ENCODE measurements at places on chromosomes 12 and 14.

DNA sequence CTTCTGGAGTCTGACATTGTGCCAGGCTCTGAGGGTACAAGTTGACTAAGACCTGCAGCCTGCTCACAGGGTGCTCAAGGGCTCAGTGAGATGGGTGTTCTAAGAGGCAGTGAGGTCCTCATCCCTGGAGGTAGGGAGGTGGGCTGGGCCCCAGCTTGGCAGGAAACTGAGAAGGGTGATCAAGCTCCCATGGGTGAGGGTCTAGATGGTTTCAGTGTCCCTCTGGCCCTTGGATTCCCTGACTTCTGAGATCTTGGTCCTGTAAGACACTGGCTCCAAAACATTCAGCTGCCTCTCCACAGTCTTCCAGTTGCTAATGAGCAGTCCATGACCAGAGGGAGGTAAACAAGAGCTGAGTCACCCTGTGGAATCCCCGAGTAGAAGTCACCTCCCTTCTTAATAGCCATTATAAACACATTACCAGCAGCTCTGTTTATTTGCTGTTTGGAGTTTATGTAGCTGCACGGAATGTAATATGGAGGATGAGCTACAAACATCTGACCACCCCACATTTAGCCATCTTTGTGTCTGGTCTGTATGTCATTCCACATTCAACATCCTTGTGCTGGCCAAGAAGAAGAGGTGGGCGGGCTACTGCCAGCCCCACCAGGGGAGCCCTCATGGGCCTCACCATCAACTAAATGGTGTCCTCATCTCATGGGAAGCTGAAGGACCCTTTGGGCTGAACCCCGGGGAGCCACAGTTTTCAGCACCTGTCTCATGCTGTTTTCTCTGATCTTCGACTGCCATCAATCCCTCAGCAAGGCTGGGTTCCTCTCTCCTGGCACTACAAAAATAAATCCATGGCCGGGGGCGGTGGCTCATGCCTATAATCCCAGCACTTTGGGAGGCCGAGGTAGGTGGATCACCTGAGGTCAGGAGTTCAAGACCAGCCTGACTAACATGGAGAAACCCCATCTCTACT, 37.2 kb upstream of the BDKRB2 start:
- ATAC-seq: peak; percentile 38

DNA sequence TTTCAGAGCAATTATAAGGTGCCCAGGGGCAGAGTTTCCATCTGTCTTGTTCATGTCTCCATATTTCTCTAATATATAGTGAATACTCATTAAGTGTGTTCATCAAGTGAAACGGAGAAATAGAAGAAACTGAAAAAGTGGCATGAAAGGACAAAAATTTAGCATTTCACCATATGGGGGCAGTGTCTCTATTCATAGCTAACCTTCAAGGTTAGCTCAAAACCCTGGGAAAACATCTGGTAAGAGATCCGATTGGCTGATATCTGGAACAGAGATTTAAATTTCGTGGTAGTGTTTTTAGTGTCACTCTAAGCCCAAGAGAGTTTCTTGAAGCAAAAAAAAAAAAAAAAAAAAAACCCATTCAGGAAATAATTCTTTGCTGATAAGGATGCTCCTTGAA, 367.5 kb downstream of the DAD1 start:
- peak; percentile 34 for ATAC-seq

DNA sequence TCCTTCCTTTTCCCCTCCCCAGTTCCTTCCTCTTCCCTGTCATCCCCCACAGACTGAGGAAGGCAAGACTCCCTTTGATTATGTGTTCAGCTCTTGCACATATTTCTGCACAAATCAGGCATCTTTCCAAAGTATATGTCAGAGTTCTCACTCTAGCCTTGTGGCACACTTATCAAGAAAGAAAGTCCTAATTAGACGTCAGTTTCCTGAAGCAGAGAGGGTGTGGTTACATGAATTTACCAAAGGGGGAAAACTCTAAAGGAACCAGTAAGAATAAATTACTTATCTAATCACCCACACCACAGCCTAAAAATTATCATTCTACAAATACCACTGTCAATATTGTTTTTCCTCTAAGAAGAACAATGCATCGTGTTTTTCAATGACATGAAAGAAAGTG, 120.7 kb upstream of the GRIP1 start:
- no peak for ATAC-seq

DNA sequence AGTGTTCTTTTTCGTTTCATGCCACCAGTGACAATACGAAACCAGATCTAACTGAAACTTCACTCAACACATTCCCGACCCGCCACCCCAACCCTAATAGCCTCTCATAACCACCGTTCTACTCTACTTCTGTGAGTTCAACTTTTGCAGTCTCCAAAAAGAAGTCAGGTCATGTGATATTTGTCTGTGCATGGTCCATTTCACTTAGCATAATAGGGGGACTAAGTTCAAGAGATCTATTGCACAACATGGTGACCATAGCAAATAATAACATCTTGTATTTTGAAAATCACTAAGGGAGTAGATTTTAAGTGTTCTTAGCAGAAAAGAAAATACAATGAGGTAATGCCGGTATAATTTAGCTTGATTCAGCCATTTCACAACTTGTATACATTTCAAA, 376.4 kb downstream of the DIO2 start:
- no peak for ATAC-seq

- ATAC-seq: peak; percentile 91
Observed at GRCh38 chr14:50736932-50737419, 68.9 kb upstream of the SAV1 start.

- no peak for ATAC-seq
Observed at GRCh38 chr14:73244541-73245290, 7.4 kb downstream of the PAPLN start.

- ATAC-seq: peak; percentile 18
Observed at GRCh38 chr12:57836442-57837375, 9.8 kb downstream of the CTDSP2 start.

- peak; percentile 89 for ATAC-seq
Observed at GRCh38 chr12:132153501-132154340, 9.5 kb downstream of the NOC4L start.

DNA sequence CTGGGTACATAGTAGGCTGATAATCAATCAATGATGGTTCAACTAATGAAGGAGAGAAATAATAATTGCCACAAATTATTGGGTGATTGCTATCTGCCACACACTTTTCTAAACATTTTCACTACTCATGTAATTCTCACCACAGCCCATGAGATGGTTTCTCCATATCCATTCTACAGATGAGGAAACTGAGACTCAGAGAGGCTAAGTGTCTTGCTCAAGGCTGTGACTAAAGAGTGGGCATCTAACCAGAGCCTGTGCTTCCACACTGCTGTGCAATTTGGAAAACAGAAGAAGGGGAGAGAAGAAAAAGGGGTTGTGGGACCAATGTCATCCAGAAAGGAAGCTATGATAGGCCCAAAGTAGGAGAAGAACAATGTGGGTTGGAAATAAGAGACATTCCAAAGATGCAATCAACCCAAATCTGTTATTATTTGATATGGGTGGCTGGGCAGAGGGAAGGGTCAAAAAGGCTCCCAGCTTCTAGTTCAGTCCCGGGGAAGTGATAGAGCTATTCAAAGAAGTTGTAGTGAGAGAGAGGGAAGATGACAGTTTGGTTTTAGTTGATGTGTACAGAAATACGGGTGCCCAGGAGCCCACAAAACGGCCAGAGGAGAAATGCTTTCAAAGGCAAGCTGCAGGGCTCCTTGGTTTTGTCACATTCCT, 483 bp upstream of the NR1H4 start:
- ATAC-seq: no peak

GRCh38 chr14:34235643-34236300, 226.3 kb downstream of the SPTSSA start:
- no peak for ATAC-seq

GRCh38 chr14:57493467-57494181, at the start of gene CCDC198:
TSS of gene CCDC198 (minus strand) at chr14:57493857. CDS start at chr14:57493715, 142 bp downstream.
- ATAC-seq: no peak

DNA sequence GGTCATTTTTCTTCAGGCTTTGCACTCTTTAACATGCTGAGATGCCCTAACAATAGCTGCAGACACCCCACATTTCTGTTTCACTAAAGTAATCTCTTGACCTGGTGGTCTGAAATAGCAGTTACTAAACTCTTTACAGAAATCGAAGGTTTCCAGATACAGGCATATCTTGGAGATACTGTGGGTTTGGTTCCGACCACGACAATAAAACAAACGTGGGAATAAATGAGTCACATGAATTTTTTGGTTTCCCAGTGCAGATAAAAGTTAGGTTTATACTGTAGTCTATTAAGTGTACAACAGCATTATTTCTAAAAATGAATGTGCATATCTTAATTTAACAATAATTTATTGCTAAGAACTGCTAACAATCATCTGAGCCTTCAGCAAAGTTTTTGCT, 208.7 kb downstream of the EGLN3 start:
- no peak for ATAC-seq

- no peak for ATAC-seq
Observed at GRCh38 chr12:2248087-2248900, 195.5 kb downstream of the CACNA1C start.
